ENCODE measurements at places on chromosomes 6 and 20.

GRCh38 chr6:38282911-38283310 is 356.8 kb downstream of the BTBD9 start:
- DNase-seq: no peak

GRCh38 chr6:15674690-15675386 is 12.0 kb upstream of the DTNBP1 start:
- DNase-seq: no peak

DNA sequence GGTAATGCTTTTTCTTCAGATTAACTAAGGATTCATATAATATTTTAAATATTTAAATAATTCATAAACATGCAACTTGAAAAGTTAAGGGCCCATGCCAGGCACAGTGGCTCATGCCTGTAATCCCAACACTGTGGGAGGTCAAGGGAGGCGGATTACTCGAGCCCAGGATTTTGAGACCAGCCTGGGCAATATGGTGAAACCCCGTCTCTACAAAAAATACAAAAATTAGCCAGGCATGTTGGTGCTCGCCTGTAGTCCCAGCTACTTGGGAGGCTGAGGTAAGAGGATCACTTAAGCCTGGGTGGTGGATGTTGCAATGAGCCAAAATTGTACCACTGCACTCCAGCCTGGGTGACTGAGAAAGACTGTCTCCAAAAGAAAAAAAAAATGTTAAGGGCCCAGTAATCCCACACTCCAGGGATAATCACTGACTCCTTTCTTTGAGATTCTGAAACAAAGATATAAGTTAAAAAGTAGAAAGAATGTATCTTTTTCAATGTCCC is 7.9 kb upstream of the RIN2 start:
- no peak for DNase-seq

- no peak for DNase-seq
These were observed 7.5 kb downstream of the NEDD9 start for GRCh38 chr6:11224966-11225463.

DNA sequence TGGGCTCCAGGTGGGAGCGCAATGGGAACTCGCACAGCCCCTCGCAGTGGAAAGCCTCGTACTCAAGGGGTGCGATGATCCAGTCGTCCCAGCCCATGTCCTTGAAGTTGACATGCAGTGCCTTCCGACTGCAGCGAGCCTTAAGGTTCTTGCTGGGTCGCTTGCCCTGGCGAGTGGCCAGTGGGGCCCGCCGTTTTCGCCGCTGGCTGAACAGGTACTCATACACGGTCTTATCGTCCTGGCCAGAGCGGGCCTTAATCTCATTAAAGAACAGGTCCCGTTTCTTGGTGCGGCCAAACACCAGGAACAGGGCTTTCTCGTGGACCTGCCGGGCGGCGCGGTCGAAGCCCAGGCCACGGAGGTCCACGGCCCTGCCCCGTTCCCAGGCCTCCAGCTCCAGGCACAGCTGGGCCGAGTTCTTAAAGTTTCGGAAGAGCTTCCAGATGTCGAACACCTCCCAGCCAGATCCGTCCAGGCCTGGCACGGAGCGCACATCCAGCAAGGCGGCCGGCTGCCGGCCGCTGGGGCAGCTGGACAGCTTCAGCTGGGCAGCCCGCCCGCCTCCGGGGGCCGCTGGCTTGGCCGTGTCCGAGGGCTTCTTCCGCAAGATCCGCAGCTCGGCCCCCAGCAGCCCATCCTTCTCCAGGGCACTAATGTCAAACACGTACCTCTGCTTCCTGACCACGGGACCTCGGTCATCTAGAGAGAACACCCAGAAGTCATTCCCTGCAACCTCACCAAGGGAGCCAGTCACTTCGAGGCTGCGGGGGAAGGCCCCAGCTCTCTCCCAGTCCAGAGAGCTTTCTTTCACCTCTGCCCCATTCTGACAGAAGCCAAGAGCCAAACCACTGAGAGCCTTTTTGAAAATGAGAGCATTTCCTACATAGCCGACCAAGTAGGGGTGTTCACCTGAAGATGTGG is 3.7 kb downstream of the GDF5 start:
- no peak for DNase-seq

DNA sequence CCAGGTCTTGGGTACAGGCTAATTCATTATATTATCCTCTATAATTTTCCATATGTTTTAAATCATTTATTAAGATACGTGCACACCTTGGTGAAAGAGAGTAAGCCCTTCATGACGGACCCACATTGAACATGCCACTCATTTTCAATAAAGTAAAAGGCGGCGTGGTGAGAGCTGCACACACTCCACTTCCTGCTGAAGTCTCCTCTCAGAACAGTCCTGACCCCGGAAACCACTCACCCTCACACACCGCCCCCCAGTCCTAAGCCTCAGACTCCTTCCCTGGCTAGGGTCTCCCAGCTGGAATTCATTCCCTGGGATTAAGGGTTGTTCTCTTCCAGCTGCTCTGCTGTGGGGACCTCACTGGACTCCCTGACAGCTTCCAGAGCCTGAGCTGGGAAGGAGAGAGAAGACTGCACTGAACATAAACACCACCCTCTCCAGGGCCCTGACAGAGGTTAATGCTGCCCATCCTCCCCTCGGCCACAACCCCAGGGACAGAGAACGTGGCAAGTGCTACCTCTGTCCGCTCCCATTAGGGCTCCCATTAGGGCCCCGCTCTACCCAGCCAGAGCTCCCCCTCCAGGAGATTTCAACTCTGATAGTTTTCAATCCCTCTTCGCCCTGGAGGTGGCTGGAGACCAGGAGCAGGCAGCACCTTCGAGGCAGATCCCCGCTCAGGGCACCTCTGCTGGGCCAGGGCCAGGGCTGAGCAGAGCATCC is 24.8 kb downstream of the GRM4 start:
- DNase-seq: no peak

DNA sequence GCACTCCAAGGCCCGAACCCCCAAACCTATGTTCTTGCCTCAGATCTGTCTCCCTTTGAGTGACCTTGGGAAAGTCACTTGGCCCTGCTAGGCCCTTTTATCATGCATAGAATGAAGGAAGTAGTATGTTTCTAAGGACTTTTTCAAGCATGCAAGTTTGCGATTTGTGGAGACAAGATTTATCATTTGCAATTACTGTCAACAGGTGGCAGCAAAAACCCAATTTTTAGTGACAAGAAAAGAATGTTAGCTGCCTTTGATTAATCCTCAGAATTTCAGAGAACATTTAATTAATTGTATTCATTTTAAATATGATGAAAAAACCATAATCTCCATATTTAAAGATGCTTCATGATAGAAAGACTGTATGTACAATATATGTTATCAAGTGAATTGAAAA is 28.3 kb upstream of the PREP start:
- peak; percentile 27 for DNase-seq

DNA sequence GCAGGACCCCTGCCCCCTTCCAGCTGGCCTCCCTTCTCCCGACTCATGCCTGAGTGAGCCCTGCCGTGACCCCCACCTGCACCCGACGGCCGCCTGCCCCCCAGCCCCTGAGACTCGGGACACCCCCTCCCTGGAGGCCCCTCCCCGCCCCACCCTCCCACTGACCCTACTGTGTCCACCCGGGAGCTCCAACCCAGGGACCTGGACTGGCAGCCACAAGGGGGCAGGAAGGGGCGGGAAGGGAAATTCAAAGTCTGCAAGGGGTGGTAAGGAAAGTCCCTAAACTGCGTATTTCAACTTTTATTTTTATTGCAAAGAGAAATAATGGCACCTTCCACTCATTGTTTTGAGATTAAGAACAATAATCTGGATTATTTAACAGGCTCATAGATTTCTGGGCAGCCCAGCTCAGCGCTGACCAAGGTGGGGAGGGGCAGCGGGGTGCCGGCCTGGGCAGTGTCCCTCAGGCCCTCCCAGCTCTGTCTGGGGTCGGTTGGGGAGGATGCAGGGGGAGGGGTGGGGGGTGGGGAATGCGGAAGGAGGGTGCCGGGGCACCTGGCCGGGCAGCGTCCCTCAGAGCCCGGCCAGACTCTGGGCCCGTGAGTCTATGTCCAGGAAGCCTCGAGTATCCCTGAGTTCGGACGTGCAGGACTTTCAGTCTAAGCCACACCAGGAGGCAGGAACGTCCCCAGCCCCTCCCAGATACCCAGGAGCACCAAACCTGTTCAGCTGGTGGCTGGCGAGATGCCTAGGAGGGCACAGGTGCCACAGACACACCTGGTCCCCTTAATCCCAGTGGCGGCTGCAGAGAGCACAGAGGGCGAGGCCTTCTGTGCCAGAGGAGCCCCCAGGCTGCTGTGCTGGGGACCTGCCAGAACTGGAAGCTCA is 1.3 kb upstream of the PTK6 start:
- DNase-seq: peak; percentile 73

- DNase-seq: no peak
These were observed 147.1 kb upstream of the SASH1 start for GRCh38 chr6:148195511-148195910.

- peak; percentile 52 for DNase-seq
These were observed at the start of gene GNAS for GRCh38 chr20:58852543-58853271. GNAS (plus strand) TSS chr20:58852716.

- DNase-seq: no peak
These were observed 114.7 kb downstream of the GJA10 start for GRCh38 chr6:90008908-90009501.
